Epithelial cell of umbilical artery (primary cell): ENCODE measurements at places on chromosomes 5 and 9. TPM values are rescaled to one million over a fixed set of nuclear protein-coding genes. Genes with fewer than 3 reads are reported as not detected.

Gene SURF4
- 440 and 443 TPM in 2 replicates for total RNA-seq

Gene SV2C
- under 0.01 TPM in 1 of 2 replicates, not detected in the other for total RNA-seq

Gene HRH2
- total RNA-seq, result not detected in 2 replicates

Gene CMBL
- 3.6 and 4.7 TPM in 2 replicates for total RNA-seq

Gene GNG10
- 59.9 and 76.7 TPM in 2 replicates for total RNA-seq

Gene SPAAR
- 10.3 and 14.3 TPM in 2 replicates for total RNA-seq

Gene ECSCR
- 312 and 378 TPM in 2 replicates for total RNA-seq

Gene REEP2
- total RNA-seq, result 1.4 and 3.2 TPM in 2 replicates

Gene MYMK
- not detected in 2 replicates for total RNA-seq

Gene KCNV2
- not detected in 2 replicates for total RNA-seq

Gene CTXN3
- under 0.01 TPM in 1 of 2 replicates, not detected in the other for total RNA-seq

Gene APBA1
- 0.91 and 1.6 TPM in 2 replicates for total RNA-seq

Gene SHOC1
- 0.15 TPM in 1 of 2 replicates, not detected in the other for total RNA-seq

Gene PCDHGA6
- 0.76 and 0.97 TPM in 2 replicates for total RNA-seq

Gene PDZD2
- 5.5 and 9.4 TPM in 2 replicates for total RNA-seq

Gene KIF4B
- total RNA-seq, result 0.30 and 0.32 TPM in 2 replicates

Gene CFAP157
- not detected in 2 replicates for total RNA-seq

Gene IL7R
- 1.3 and 5.5 TPM in 2 replicates for total RNA-seq

Gene FGFR4
- total RNA-seq, result 1.3 and 3.3 TPM in 2 replicates

Gene PPIC
- 38.3 and 49.1 TPM in 2 replicates for total RNA-seq

Gene MLANA
- not detected in 2 replicates for total RNA-seq

Gene TAL2
- total RNA-seq, result 0.32 TPM in 1 of 2 replicates, not detected in the other

Gene C9orf43
- 0.15 and 0.32 TPM in 2 replicates for total RNA-seq

Gene TSSK1B
- total RNA-seq, result not detected in 2 replicates

Gene SYK
- not detected in 2 replicates for total RNA-seq

Gene PRUNE2
- 3.2 and 9.0 TPM in 2 replicates for total RNA-seq

Gene ANKRD34B
- total RNA-seq, result not detected in 2 replicates

Gene HTR1A
- not detected in 2 replicates for total RNA-seq

Gene RRAGA
- total RNA-seq, result 31.8 and 32.8 TPM in 2 replicates

Gene IGIP
- total RNA-seq, result 3.2 and 3.3 TPM in 2 replicates

Gene BTNL3
- not detected in 2 replicates for total RNA-seq

Gene SLC28A3
- not detected in 2 replicates for total RNA-seq

Gene LCP2
- 3.6 and 4.7 TPM in 2 replicates for total RNA-seq

Gene CCL27
- total RNA-seq, result not detected in 2 replicates
